ENCODE measurements at places on chromosomes 7 and 10.

DNA sequence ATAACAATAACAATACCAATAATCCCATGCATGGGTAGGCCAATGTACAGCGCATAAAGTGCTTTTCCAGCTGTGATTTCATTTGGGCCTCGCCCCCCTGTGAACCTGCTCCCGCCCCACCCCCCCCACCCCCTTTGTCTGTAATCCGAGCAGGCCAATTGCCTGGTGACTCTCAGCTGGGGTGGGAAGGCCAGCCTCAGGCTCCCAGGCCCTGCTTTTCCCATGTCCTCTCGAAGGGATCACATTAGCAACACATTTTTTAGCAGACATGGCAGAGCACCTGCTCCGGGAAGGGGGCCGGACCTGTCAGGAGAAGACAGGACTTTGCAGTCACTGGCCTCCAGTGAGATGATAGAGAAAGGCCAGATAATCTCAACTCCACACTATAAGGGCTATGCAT is 439.3 kb downstream of the RPS24 start:
- no peak for DNase-seq

GRCh38 chr7:4164556-4164955 is 517.5 kb upstream of the FOXK1 start:
- no peak for DNase-seq

DNA sequence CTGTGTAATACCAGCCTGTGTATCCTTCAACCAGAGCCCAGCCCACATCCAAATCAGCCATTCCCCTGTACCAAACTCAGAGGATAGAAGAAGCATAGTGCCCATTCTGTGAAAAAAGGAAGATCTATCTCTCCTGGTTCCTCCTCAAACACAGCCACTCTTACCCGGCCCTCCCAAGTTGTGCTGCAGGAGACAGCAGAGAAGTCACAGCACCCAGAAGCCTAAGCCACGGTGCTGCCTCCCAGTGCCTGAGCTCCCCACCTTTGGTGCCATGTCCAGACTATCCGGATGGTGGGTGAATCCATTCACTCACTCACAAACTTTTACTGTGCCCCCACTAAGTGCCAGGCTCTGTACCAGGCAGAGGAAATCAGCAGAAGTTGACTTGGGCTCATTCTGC is 166.0 kb upstream of the ZMIZ1 start:
- DNase-seq, result no peak

DNA sequence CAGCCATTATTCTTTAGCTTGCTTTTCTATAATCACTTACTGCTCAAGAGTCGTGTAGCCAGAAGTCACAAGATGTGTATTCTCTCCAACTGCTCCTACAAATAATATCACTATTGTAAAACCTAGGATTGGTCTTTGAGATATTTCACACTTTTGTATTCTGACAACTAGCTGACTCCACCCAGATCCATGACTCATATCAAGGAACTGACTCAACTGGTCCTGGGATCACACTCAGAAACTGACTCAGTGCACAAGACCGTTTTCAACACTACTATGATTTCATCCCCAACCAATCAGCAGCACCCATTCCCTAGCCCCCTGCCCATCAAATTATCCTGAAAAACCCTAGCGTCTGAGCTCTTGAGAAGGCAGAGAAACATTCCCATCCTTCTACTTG is 56.5 kb upstream of the ORC5 start:
- no peak for DNase-seq

GRCh38 chr10:5147981-5148677 is 36.8 kb downstream of the AKR1C8 start:
- no peak for DNase-seq

GRCh38 chr7:41006306-41006995 is 696.4 kb downstream of the INHBA start:
- DNase-seq, result no peak

DNA sequence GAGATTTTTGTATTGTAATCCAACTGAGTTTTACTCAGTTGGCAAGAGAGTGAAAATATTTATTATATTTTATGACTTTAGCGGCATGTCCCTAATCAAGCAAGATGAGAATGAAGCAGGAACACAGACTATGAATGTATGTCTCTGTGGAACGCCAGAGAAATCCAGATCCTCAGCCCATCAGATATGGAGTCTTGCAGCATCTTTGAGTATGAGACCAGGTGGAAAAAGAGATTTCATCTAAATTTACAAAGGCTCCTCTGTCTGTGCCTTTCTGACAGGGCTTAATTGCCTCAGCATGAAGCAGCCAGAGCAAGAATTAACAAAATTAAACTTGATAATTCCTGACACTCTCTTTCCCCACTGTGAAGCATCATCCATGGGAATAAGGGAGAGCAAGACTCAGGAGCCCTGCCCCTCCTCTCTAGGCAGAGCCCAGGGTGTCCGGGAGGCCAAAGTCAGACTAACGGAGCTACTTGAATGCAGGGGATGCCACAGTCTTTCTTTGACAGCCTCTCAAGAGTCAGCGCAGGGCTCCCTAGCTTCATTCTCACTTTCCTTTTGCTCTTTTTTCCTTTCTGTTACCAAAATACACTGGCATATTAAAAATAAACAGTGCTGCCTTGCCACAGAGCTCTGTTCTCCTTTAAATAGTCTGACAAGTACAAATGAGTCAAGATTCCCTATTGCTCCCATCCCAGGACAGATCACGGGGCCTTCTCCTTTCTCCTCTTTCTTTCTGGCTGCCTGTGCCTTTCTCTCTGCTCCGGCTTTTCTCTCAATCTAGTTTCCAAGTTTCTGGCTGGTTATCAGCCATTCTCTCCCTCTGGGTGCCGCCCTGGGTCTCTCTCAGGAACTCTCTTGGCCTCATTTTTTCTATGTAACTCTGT is 132.2 kb upstream of the INHBA start:
- DNase-seq, result no peak
